ENCODE measurements at places on chromosomes 7 and 10.

DNA sequence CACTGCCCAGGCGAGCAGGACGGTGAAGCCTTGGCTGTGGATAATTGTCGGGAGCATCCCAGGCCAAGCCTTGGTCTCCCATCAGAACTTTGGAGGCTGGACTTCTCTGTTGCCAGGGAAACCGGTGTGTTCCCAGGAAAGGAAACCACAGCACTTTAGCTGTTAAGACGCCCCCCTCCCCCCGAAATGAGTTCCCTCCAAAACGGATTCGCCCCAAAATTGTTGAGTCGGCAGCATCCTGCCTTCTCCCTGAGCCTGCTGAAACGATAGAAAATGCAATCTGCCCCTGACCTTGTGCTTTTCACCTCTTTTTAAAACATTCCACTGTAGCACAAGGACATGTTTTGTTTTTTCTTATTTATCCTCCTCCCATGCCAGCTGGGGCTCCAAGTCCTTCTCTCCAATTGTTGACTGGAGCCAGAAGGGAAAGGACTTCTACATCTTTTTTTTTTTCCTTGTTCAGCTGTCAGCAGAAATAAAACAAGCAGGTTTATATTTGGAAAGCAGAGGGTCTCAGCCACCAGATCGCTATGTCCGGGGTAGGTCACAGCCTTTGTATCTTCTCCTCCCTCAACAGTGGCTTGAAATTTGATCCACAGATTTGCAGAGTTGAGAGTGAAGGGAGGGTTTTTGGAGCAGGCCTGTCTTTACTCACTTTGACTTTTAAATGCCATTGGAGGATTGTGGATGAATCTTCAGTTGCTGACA, 116.5 kb downstream of the ZMIZ1 start:
- DNase-seq, result no peak

- DNase-seq, result no peak
Observed at GRCh38 chr10:88262591-88263234, 320.4 kb downstream of the RNLS start.

GRCh38 chr10:112741830-112742402, 208.1 kb upstream of the TCF7L2 start:
- no peak for DNase-seq

- no peak for DNase-seq
Observed at GRCh38 chr7:33114976-33115375, 5.8 kb upstream of the RP9 start.

DNA sequence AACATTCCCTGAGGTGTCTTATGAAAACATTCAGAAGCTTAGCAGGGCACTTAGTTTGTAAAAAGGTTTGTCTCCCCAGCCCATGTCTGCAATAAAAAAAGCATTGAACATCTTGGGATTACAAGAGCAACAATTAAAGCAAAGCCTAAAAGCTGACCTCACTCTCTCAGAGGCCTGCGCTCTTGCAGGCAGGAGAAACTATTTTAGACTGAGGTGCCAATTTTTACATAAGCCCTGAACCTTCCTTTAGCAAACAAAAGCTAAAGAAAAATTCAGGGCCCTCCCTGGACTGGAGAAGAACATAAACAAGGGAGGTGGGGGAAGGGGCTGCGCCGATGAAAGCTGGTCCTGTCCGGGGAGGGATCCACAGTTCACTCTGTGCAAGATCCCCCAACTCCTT, 312.7 kb upstream of the RNF32 start:
- no peak for DNase-seq

DNA sequence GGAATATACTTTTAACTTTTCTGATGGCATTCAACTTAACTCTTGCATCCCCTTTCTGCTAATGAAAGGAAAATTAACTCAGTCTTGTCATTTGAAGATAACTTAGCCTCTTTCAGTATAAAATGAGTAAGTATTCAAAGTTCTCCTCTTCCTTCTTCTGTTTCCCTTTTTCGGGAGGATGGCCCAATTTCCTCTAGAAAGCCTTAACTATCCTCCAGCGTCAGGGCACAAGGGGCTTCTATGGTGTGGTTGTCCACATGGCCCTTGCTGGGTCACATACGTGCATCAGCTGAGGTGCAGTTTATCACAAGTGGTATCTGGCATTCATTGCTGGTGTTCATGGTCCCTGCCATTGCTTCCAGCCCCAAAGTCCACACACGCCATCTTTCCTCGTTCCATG, 17.8 kb upstream of the GSAP start:
- DNase-seq, result no peak

- no peak for DNase-seq
Observed at GRCh38 chr7:41436139-41436538, 266.8 kb downstream of the INHBA start.

DNA sequence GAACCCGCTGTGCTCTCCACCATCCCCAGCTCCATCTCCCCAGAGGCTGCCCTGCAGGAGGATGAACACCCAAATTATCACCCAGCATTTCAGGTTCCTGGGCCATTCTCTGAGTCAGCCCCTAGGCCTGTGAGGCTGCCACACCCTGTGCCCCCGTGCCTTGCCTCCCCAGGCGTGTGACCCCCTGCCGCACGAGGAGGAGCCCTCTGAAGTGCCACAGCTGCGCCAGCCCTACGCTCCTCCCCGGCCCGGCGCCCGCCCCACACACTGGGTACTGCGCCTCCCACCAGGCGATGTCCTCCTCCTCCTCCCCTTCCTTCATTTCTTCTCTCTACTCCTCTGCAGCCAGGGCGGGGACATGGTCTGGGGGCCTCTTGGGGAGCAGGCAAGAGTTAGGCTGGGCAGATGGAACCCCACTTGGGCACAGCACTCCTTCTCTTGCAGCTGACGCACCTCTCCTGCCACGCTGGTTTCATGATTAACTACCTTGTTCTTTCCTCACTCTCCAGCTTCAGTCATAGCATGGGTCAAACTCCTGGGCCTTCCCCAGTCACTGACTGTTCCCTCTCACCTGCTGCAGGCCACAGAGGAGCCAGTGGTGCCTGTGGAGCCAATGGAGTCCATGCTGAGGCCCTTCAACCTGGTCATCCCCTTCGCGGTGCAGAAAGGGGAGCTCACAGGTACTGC, 12.7 kb upstream of the ATP6V1F start:
- no peak for DNase-seq

- DNase-seq, result no peak
Observed at GRCh38 chr10:101512738-101513137, 75.3 kb downstream of the POLL start.

Measured in COR-L47 (cell line).